ENCODE measurements at places on chromosomes 1 and 21.
A peak's percentile ranks its signal among the peaks of the same experiment; 100 is the strongest.

- no peak for DNase-seq
Observed at GRCh38 chr1:206466840-206467649, 3.2 kb upstream of the IKBKE start.

- DNase-seq: no peak
Observed at GRCh38 chr1:188243456-188243855, 1414.7 kb downstream of the PLA2G4A start.

DNA sequence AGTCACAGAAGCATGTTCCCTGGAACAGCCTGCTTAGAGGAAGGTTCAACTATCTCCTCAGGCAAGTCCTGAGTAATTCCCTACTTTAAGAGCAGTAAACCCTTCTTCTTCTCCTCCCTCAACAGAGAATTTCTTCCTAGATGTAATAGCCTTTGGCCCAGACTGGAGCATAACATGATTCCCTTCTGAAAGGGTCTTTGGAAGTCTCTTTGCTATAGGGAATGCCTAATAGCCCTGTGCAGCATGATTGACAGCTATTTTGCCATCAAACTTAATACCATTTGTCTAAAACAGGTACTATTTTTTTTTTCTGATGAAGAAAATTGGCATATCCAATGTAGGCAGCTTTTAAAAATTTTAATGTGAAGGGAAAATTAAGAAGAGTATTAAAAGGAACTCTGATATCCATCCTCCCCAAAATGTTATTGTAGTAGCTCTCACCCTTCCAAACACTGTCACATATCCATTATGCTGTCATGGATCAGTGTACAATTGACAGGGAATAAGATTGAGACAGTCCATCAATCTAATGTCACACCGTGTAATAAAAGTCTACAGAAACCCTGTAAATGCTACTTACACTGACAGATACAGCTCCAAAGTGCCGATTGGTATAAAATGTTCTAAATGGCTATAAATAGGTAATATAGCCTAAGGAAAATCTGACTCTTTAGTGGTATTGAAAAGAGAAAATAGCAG, 884.6 kb downstream of the TTLL7 start:
- DNase-seq: no peak

GRCh38 chr1:41919764-41920397, 1.2 kb upstream of the HIVEP3 start:
- peak; percentile 87 for DNase-seq

DNA sequence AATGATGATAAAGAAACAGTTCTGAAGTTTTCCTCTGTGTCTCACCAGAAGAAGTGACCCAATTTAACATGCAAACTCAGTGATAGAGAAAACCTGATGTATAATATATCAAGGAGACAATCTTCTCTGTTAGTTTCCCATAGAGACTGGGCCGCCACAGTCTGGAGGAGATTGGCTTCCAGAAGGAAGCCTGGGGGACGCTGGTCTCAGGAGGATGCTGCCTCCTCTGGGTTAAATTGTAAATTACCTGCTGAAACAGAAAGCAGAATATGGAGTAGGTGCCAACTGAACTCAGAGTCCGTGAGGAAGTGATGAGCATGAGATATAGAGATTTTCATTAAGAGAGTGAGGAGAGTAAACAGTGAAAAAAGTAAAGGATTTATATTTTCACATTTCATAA, 15.8 kb downstream of the OR14I1 start:
- DNase-seq: no peak

- DNase-seq: no peak
Observed at GRCh38 chr1:166062421-166063070, 104.3 kb downstream of the FAM78B start.

Measured in endodermal cell (in vitro differentiated cells).